T47D (cell line): ENCODE measurements at places on chromosomes 3 and 15.

GRCh38 chr15:80179935-80180334, 27.1 kb downstream of the FAH start:
- DNase-seq: no peak

GRCh38 chr15:81752974-81753373, 292.8 kb downstream of the MEX3B start:
- no peak for DNase-seq

DNA sequence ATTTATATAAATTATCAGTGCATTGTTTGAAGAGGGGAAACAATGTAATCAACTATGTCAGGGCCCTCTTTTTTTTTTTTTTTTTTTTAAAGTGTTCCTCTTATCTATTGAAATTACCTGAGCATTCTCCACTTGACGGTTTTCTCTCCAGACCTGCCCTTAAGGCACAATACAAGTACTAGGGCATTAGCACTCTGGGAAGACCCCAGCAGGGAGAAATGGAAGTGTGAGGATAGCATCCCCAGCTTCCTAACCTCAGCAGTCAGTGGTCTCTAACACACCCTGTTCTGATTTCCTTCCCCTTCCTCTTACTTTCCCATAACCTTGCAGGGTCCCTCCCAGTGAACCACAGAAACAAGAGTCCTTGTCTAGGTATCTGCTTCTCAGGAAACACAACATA, 458.3 kb upstream of the ARL6 start:
- DNase-seq: no peak

DNA sequence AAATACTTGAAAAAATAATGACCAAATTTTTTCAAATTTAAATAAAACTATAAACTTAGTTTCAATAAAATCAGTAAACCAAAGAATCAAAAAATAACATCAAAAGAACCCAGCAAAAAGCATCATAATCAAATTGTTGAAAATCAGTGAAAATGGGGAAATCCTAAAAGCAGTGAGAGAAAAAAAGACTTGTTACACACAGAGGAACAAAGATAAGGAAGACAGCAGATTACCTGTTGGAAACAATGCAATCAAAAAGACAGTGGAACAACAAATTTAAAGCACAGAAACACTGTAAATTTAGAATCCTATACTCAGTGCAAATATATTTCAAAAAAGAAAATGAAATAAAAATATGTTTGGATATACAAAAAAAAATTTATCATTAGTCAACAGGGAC, 156.2 kb upstream of the LMCD1 start:
- no peak for DNase-seq

GRCh38 chr15:81184188-81184587, 12.5 kb upstream of the IL16 start:
- DNase-seq: no peak

GRCh38 chr15:70324001-70324974, 226.6 kb upstream of the TLE3 start:
- peak; percentile 99 for DNase-seq

DNA sequence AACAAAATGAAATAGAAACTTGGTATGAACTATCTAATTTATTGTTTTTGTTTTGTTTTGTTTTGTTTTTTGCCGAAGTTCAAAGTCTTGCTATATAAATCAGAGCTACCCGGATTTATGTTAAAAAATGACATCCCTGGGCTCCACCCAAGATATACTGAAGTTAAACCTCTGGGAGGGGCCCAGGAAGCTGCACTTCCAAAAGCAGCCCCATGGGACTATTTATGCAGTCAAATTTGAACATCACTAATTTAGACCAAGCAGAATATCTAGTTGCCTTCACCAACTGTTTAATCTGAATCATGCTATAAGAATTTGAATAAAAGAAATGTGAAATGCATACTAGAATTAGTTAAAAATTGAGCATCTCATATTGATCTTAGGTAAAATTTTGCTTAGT, 32.2 kb downstream of the PEX5L start:
- no peak for DNase-seq

DNA sequence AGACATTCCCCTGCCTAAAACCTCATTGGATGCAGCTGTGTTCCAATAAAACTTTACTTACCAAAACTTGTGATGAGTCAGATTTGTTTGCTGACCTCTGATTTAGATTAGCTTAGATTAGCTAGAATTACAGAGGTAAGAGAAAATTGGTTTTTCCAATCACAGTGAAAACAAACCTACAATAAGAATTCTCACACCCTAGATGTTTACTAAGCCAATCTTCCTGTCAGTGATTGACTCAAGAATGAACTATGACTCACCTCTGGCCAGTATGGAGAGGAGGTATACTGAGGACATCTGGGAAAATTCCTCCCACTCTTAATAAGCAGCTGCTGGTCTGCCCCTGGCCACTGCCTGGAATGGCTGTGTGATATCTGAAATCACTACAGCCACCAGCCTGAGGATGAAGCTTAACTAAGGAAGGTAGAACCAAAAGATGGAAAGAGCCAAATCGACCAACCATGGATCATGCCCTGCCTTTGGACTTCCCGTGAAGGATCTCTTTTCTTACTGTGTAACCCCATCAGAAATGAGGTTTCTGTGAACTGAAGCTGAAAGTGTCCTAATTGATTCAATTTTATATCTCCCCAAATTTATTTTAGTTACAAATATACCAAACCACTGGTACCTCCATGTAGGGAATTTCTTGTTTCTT, 19.0 kb upstream of the GHSR start:
- DNase-seq: no peak

DNA sequence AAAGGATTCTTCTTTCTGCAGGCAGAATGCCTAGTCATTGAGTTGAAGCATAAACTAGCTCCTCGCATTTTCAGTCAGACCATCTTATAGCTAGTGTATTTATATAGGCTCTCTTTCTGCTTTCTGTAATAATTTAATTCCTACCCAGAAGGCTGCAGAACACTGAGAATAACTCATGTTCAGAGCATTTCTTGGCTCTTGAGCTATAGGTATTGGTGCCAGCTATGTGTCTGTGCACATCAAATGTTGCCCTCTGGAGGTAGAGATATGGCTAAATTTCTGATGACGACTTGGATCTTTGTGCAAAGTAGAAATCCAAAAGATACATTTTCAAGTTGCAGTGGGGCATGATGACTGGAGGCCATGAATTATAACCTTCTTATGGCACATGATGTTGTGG, 336.2 kb upstream of the TPM1 start:
- DNase-seq: no peak

DNA sequence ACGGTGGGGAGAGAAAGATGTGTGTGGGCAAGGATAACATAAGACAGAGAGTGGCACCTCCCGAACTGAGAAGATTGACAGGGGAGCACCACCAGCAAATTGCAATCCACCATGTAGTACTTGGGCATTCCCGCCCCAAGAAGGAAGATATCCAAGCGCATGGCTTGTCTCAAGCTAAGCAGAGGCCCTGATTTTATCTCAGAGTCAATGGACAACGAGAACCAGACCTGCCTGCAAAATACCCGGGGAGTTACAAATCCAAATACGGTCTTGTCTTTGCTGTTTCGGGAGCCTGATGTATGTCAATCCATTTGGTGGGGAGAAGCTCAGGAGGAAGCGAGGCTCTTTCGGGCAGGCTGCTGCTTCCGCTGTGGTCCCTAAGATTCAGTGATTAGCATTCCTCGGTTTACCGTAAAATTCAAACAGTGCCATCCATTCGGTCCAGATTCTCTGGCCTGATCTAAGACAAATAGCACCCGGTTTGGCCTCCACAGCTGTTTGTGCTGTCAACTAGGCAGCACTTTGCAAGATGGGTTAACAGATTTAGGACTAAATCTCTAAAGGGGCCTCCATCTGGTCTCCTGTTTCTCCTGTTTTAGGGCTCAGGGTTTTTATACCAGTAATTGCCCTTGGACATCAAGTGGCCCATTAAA, 97.7 kb upstream of the WNT5A start:
- DNase-seq: no peak

GRCh38 chr3:69906351-69906966, 93.1 kb upstream of the SAMMSON start:
- DNase-seq: no peak

DNA sequence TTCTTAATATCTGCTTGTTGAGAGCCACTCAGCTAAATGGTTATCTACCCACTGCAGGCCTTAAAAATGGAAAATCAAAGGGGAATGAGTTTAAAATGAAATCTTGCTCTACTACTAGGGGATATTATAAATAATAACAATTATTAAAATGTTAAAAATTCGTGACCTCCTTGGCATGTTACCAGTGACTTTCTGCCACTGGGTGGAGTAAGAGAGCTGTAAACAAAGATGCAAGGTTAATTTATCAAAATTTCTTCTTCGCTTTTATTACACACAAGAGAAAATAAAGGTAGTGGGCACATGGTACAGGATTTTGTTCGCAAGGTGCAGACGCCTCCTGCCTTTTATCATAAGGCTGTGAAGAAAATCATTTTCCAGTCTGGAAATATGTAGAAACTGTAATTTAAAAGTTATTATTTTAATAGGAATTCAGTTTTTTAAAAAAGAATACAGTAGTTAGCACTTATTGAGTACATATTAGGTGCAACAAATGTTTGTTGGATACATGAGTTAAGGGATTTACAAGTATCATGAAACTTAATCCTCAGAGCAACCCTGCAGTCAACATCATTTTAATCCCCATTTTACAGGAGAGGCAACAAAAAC, 272.6 kb downstream of the SUCLG2 start:
- no peak for DNase-seq
